ENCODE measurements at places on chromosomes 6 and 20.

GRCh38 chr6:28515676-28516075, at the start of gene GPX6:
Gene GPX6, minus strand, starts transcription at chr6:28515793. Its CDS starts 50 bp downstream, at chr6:28515743.
- no peak for DNase-seq

DNA sequence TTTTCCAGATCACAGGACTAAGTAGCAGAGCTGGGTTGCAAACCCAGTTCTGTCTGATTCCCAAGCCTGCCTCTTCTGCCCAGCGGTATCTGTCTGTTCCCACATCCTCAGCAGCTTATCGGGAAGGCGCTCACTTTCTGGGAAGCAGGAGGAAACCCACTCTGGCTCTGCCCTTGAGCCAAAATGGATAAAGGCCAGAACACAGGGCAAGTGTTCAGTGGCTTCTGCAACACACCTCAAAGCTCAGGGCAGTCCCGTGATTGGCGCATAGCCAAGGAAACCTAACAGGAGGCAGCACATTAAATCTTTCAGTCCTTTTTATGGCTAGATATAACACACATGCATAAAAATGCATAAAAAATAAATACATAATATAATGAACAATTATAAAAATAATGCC, 262.2 kb downstream of the NRN1 start:
- no peak for DNase-seq

DNA sequence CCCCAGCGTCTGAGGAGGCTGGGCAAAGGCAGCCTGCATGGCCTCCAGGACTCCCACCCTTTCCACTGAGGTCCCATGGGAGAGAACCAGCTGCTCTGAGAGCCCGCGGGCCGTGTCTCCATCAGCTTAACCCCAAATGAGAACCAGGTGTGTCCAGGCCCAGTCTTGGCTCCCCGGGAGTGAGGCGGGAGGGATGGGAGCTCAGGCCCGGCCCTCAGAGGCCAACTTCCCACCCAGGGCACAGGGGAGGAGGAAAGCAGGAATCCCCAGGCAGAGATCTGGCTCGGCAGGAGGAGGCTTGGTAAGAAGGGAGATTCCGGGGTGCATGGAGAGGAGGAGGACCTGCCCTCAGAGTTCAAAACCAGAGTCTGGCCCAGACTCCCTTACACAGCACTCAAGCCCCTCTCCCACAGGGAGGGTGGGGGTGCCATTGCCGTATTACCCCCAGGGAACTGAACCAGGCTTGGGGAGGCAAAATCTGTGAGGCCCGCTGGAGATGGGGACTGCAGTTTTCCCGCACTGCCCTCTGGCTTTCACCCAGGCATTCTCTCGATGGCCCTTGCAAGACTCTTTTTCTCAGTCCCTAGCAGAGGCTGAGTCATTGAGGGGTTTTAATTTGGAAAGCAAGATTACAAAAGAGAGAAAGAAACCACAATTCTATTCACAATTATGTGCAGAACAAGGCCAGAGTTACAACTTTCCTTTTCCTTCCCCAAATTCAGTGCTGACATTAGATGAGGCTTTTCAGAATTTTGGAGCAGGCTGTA, 17.1 kb downstream of the FOXF2 start:
- no peak for DNase-seq

- DNase-seq: no peak
Measured at GRCh38 chr6:38720295-38720694, 5.2 kb downstream of the DNAH8 start.

GRCh38 chr6:112835078-112835477, 487.9 kb downstream of the RFPL4B start:
- DNase-seq: no peak

- DNase-seq: no peak
Measured at GRCh38 chr6:31453259-31453658, 44.7 kb upstream of the MICB start.

- no peak for DNase-seq
Measured at GRCh38 chr6:136738692-136739057, 53.6 kb downstream of the MAP3K5 start.

GRCh38 chr6:108134213-108134970, 31.4 kb upstream of the NR2E1 start:
- no peak for DNase-seq

- DNase-seq: no peak
Measured at GRCh38 chr20:45828589-45828988, 1.5 kb upstream of the TNNC2 start.

GRCh38 chr6:124470803-124471202, 491.4 kb upstream of the RNF217 start:
- no peak for DNase-seq

DNA sequence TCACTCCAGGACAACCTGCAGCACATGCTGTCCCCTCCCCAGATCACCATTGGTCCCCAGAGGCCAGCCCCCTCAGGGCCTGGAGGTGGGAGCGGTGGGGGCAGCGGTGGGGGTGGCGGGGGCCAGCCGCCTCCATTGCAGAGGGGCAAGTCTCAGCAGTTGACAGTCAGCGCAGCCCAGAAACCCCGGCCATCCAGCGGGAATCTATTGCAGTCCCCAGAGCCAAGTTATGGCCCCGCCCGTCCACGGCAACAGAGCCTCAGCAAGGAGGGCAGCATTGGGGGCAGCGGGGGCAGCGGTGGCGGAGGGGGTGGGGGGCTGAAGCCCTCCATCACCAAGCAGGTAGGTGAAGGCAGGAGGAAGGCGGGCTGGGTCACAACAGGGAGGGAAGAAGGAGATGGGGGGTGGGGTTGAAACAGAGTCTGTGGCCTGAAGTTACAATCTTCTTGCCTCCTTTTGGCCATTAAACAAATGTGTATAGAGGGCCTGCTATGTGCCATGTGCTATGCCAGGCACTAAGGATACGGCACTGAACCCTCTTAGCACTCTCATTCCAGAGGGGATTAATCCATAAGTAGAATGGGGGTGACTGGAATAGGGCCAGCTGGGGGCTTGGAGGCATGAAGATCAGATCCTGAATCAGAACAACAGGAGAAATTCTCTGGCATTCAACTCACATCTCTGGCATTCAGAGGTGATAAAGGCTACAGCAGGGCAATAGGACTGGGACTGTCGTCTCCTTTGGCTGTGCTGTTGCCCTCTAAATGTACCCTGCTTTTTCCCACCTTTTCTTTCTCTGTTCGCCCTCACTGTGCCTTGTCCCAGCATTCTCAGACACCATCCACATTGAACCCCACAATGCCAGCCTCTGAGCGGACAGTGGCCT, 10.5 kb upstream of the ZBTB9 start:
- DNase-seq: no peak

DNA sequence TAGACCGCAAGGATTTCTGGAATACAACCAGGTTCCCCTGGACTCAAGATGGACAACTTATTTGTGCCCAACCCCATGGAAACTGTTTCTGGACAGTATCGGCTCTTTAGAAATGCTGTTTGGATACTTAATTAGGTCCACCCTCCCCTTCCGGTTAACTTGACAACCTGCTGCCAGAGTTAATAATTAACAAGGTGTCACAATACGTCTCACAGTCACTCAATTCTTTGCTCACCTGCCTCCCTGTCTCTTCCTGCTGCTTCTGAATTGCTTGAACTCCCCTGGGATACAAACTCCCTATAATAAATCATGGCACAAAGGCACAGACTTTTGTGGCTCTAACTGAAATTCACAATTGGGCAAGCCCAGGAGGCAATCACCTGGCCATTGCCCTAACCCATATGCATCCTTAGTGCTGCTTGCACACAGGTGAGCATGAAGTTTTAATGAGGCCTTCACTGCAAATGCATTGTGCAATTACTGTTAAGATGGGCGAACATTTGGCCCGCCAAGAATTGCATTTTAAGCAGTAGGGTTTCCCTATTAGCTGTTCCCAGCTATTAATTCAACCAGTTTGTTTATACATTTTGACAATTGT, 504.4 kb upstream of the NOX3 start:
- no peak for DNase-seq

DNA sequence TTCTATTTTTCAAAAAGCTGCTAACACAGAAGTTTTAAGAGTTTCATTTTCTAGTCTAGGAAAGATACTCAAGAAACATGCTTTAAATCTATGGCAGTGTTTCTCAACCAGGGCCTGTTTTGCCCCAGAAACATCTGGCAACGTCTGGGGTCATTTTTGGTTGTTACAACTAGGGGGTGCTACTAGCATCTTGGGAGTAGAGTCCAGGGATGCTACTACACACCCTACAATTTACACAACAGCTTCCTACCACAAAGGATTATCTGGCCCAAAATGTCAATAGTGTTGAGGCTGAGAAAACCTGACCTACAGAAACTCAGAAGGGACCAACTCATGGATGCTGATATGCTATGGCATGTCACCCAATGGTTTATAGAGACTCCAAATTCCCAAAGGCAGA, 24.4 kb downstream of the SERAC1 start:
- DNase-seq: no peak

- no peak for DNase-seq
Measured at GRCh38 chr20:50536333-50536732, 26.1 kb downstream of the PTPN1 start.

GRCh38 chr6:100775667-100776066, 105.5 kb downstream of the ASCC3 start:
- DNase-seq: no peak

GRCh38 chr6:136551103-136551502, 881 bp upstream of the MAP7 start:
- no peak for DNase-seq

DNA sequence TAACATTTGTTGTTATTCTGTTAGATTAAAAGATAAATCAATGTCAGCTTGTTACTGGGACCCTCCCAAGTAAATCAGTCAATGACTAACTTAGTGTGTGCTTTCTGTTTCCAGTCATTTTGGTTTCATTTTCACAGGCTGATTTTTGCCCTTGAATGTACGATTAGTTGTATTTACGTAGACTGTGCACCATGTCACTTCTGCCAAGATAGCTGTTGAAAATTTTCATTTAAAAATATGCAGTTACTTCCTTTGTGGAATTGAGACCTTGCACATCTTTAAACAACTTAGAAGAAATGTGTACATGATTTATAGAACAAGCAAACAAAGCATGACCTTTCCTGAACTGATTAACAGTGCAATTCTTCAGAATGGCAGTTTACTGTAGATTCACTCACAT, 944.8 kb upstream of the CITED2 start:
- DNase-seq: no peak

GRCh38 chr6:152267967-152268845, 369.0 kb downstream of the SYNE1 start:
- DNase-seq: peak; percentile 14

GRCh38 chr20:32191873-32192272, 15.7 kb downstream of the PLAGL2 start:
- DNase-seq: no peak

GRCh38 chr20:17773619-17774018, 73.9 kb downstream of the BANF2 start:
- no peak for DNase-seq

- peak; percentile 56 for DNase-seq
Measured at GRCh38 chr20:43448748-43449535, 8.8 kb upstream of the SRSF6 start.

DNA sequence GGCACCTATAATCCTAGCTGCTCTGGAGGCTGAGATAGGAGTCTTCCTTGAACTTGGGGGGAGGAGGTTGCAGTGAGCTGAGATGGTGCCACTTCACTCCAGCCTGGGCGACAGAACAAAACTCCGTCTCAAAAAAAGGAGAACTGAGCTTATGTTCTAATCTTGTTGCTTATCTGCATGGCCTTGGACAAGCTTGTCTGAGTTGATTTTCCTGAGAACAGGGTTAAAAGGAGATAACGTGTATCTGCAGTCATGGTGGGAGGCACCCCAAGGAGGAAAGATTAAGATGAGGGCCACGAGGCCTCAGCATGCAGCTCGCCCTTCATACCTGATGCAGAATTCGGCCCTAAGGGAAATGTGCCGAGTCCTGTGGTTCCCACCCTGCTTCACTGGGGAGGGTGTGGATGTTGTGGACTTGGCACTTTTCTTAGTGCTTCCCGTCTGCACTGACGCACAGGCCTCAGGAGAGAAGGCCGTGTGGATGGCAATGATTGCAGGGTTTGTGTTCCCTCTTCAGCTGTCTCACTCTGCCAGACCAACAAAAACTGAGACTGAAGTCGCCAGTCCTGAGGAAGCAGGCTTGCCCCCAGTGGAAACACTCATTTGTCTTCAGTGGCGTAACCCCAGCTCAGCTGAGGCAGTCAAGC, 56.3 kb downstream of the EZR start:
- DNase-seq: peak; percentile 10

DNA sequence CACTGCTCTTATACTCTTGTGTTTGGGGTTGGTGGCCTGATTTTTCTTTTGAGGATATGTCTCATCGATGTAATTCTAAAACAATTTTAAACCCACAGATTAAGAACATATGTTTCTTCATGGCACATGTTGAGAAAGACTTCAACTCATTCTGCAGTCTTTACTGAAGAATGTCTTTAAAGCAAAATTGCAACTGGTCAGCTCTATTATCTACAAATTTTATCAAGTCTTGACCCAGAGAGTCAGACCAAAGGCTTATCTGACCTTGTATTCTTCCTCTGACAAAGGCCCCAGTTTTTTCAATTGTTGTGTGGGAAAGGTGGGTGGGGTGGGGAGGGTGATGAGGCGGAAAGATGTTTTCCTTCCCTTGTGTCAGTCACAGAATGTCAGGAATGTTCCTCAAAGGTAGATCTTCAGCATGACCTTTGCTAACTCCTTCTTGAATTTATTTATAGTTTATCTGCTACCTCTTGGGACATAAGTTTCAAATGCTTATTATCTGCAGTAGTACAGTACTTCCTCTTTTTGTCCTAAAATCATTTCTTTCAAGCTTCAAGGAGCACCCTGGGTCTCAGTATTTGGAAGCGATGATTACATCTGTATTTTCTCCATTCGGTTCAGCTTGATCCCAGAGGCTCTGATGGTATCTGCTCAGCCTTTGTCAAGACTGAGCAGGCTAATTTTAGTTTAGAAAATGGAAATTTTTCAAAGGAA, 63.2 kb upstream of the TIAM2 start:
- DNase-seq: peak; percentile 46

- no peak for DNase-seq
Measured at GRCh38 chr20:56755201-56755600, 126.1 kb downstream of the TFAP2C start.

GRCh38 chr6:108170332-108171290, 4.8 kb downstream of the NR2E1 start:
- no peak for DNase-seq

GRCh38 chr6:139625081-139625939, 250.9 kb upstream of the CITED2 start:
- DNase-seq: peak; percentile 58

DNA sequence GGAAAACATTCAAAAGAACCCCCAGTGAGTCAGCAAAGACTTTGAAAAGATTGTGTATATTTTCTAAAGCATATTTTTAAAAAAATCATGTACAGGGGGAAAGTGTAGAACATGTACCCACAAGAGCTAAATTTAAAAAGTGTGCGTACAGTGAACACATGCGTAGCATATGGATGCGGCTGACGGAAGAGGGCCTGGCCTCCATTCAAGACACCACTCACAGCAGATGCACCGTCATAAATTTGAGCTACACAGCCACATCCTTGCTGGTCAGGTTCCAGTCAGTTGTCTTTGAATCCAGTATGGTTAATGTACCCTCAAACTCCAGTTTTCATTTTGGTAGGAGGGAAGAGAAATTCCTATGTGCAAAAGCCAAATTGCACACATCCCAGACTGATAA, 54.3 kb upstream of the SPACA1 start:
- no peak for DNase-seq
